ENCODE measurements at places on chromosomes 12 and 14.

DNA sequence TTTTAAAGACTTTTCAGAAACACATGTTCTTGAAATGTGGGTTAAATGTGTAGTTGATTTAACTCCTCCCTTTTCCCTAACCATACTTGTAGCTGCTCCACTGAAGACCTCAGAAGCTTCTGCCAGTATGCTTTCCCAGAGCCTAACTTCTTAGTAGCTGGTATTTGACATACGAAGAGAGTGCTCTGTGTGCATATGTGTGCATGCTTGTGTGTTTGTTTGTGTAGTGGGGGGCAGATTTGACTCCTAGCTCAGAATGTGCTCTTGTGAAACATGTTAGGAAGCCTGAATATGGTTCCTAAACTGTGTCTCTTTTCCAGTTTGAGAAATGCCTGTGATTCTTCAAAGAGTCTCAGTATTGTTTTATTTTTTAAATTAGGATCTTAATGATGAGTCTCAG lies 420.4 kb downstream of the PCNX1 start:
- no peak for DNase-seq

DNA sequence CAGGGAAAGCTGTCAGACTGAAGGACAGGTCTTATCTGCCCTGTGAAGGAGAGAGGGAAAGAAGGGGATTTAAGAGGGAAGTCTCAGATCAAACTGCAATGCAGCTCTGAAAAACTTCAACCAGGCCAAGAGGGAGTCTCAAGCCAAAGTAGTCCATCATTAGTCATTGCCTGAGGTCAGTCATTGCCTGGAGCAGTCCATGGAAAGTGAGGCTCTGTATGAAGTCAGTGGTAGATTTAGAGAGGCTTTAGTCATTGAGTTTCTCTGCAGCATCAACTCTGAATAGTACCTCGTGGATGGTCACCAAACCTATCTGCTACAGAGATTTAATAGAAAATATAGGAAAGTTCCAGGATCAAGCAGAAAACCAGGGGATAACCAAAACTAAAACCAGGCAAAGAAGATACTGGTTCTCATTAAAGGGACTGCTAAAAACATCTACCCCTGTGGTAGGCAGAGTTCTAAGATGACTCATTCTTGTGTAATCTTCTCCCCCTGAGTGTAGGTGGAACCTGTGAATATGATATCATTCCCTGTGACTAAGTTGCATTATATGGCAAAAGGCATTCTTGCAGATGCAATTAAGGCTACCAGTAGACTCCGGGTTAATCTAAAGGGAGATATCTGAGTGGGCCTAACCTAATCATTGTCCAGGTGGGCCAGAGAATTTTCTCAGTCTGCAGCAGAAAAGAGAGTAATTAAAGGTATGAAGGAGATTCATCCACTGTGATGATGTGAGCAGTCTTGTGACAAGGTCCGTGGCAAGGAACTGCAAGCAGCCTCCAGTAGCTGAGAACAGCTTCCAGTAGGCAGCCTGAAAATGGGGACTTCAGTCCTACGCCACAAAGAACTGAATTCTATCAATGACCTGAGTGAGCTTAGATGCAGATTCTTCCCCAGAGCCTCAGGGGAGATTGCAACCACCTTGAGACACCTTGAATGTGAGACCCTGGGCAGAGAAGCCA lies 123.1 kb downstream of the GALC start:
- DNase-seq = no peak

DNA sequence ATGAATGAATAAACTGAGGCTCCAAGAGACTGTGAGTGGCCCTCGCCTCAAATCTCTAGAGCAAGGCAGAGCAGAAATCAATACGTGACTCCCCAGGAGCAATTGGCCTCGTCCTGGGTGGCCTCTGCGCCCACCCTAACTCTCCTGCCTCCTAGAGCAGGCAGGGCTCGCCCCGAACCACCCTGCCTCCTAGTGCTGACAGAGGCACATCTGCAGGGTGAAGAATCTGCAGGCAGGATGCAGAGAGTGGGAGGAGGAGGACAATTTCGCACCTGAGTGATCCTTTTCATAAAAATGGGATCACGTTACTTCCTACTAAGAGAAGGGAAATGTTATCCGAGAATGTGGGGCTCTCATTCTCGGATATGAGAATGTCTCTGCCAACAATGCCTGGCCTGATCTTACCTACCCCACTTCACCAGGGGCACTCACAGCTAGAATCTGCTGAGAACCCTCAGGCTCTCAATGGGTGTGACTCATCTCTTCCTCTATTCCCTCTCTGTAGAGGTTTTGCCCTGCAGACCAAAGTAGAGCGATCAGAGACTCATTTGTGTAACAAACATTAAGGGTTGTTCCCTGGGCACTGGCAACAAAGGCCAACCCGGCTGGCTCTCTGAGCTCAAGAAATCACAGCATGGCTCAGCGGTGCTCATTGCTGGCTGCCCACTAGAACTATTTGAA lies 61.7 kb upstream of the BCL2L14 start:
- no peak for DNase-seq

DNA sequence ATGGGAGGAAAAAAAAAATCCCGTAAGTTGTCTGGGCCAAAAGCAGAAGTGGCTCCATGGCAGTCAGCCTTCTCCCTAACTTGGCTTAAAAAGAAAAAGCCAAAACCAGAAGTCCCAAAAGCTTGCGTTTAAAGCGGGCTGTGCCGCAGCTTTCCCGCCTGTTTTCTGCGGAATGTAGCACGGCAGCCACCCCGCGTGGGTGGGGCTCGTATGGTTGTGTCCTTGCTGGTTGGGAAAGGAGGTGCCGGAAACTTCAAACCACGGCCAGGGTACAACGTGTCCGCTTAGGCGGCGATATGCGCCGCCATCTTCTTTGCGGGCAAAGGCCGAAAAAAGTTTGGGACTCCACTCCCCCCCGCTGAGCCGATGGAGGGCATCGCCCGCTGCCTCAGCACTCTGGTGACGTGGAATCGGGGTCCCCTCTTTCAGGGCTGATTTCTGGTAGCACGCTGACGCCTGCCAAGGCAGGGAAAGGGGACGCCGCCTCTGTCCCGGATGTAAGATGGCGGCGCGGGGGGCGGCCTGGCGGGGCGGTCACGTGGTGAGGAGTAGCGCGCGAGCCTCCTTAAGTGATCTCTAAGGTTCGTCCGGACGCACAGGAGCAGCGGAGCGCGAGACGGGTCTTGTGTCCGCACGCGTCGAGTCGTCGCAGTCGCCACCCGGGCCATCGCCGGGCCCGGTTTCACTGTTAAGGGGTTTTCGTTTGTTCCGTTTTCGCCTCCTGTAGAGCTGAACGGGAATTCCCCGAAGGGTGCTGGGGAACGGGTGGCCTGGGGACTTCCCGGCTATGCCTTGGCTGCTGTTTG lies 135.8 kb downstream of the MON2 start:
- DNase-seq = peak; percentile 66

DNA sequence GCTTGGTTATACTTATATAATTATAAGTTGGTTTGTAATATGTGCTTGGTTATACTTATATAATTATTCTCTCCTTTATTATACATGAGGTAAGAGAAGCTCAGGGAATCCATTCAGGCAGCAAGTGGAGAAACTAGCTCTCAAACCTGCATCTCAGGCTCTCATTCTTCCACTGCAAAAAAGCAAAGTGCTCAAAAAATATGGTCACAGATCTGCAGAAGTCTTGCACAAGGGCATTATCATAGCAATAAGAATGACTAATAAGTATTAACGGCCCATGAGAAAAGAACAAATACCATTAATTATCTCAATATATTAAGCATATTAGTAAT lies 476 bp upstream of the TRAFD1 start:
- no peak for DNase-seq

All from esophagus squamous epithelium (tissue), 5 donors.